Right ventricle myocardium inferior (tissue), 1 donor: ENCODE measurements at places on chromosomes 2 and 18. TPM values are rescaled to one million over a fixed set of nuclear protein-coding genes. Genes with fewer than 3 reads are reported as not detected.

EDAR gene
- total RNA-seq, result 0.14 TPM

KCNE4 gene
- total RNA-seq, result 3.6 TPM

ARHGAP25 gene
- 9.4 TPM for total RNA-seq

GKN2 gene
- total RNA-seq, result not detected

HTR2B gene
- not detected for total RNA-seq

RIT2 gene
- total RNA-seq, result not detected

CERKL gene
- not detected for total RNA-seq

GRCh38 chr2:46645681-46646162 is 166.4 kb downstream of the TMEM247 start:
- no peak for DNase-seq

DNA sequence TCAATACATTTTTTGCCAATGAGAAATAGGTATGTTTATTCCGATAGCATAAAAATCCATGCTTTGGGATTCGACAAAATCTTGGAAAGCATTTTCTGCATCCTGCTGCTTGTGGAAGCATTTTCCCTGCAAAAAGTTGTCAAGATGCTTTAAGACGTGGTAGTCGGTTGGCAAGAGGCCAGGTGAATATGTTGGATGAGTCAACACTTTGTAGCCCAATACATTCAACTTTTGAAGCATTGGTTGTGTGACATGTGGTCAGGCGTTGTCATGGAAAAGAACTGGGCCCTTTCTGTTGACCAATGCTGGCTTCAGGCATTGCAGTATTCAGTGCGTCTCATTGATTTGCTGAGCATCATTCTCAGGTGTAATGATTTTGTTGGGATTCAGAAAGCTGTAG is 764.5 kb downstream of the TRIB2 start:
- no peak for DNase-seq

- DNase-seq, result no peak
These were observed 98.0 kb downstream of the PTGR3 start for GRCh38 chr18:75110846-75111415.

- DNase-seq, result no peak
These were observed 88.0 kb downstream of the ZFP36L2 start for GRCh38 chr2:43138441-43138840.

DNA sequence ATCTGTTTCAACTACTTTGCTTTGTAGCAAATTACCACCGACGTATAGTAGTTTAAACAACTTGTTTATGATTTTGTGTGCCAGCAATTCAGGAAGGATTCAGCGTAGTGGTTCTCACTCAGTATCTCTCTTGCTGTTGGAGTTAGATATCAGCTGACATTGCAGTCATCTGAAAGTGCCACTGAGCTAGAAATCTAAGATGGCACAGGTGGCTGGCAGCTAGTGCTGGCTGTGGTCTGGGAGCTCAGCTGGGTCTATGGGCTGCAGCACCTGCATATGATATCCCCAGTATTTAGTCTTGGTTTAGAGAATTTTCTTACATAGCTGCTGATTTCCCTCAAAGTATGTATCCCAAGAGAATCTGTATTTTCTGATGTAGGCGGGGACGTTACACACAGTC is 235.6 kb downstream of the SCG2 start:
- DNase-seq, result no peak
